ENCODE measurements at places on chromosomes 5 and 9.
A peak's percentile ranks its signal among the peaks of the same experiment; 100 is the strongest.

DNA sequence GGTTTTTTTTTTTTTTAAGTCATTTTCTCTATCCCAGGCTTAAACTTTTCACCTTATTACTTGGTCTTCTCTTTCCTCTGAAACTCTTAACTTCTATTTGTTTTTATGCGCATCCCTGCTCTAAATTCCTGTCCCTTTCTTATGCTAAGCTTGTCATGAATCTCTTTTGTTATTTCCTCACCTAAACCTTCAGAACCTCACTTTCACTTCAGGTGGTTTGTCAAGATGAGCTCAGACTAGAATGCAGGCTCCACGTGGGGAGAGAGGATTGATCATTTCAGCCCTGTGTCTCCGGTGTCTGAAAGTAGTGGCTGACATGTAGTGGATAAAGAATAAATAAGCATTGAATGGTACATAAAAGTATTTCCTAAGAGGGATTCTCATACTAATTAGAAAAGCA lies 63.6 kb downstream of the ANXA1 start:
- H3K4me3 ChIP-seq = no peak overlapping the region
- no peaks in the 10 kb centered on the region for H3K36me3 ChIP-seq
- H3K27me3 ChIP-seq = no peaks in the 10 kb centered on the region
- H3K4me1 ChIP-seq = no peaks in the 10 kb centered on the region

DNA sequence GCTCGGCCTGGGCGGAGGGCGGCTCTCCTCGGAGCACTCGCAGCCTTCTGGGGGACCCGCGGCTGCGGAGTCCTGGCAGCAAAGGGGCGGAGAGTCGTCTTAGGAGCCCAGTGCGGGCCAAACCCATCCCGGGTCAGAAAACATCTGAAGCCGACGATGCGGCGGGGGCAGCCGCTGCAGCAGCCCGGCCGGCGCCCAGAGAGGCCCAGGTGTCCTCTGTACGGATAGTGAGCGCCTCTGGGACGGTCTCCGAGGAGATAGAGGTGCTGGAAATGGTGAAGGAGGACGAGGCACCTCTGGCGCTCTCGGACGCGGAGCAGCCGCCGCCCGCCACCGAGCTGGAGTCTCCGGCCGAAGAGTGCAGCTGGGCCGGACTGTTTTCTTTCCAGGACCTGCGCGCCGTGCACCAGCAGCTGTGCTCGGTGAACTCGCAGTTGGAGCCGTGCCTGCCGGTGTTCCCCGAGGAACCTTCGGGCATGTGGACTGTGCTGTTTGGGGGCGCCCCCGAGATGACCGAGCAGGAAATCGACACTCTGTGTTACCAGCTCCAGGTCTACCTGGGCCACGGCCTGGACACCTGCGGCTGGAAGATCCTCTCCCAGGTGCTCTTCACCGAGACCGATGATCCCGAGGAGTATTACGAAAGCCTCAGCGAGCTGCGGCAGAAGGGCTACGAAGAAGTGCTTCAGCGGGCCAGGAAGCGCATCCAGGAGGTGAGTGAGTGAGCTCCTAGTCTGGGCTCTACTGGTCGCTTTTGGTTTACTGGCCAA lies 1.2 kb downstream of the JMY start:
- peaks cover 5% of the 10 kb centered on the region for H3K4me1 ChIP-seq
- peak overlapping the region; percentile 26 for H3K27ac ChIP-seq
- no peak for DNase-seq
- H3K27me3 ChIP-seq = peaks cover 16% of the 10 kb centered on the region

GRCh38 chr9:89154218-89154617 lies 24.4 kb downstream of the SHC3 start:
- no peaks in the 10 kb centered on the region for H3K4me1 ChIP-seq
- H3K4me3 ChIP-seq = no peak overlapping the region
- no peaks in the 10 kb centered on the region for H3K36me3 ChIP-seq
- H3K27ac ChIP-seq = no peak overlapping the region
- H3K27me3 ChIP-seq = no peaks in the 10 kb centered on the region

DNA sequence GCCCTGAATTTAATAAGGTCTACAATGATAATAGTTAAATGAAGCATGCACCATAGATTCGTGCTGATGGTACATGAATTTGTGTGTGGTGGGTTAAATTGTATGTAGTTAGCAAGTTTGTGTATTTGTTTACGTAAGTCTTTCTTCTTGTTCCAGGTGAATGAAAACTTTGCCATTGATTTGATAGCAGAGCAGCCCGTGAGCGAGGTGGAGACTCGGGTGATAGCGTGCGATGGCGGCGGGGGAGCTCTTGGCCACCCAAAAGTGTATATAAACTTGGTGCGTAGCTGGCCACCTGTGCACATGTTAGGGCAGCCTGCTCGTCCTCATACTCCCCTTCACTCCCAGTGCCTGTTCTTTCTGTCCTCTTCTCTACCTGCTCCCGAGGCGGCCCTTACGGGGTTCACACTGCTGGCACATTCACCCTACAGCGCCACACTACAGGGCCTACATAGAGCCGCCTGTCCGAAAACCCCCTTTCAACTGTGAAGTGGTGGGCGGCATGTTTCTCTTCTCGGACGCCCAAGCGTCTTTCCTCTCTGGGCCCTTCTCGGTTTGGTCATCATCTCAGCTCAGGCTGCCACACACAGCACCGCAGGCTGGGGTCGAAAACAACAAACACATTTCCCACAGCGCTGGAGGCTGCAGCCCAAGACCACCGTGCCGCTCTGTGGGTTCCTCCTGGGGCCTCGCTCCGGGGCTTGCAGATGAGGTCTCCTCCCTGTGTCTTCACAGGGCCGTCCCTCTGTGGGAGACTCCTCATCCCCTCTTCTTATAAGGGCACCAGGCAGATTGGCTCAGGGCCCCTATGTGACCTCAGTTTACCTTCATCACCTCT lies 13.2 kb downstream of the NDUFS6 start:
- H3K36me3 ChIP-seq = peaks cover 76% of the 10 kb centered on the region
- H3K4me1 ChIP-seq = no peaks in the 10 kb centered on the region
- no peak overlapping the region for H3K27ac ChIP-seq
- no peaks in the 10 kb centered on the region for H3K27me3 ChIP-seq
- no peak overlapping the region for H3K4me3 ChIP-seq

DNA sequence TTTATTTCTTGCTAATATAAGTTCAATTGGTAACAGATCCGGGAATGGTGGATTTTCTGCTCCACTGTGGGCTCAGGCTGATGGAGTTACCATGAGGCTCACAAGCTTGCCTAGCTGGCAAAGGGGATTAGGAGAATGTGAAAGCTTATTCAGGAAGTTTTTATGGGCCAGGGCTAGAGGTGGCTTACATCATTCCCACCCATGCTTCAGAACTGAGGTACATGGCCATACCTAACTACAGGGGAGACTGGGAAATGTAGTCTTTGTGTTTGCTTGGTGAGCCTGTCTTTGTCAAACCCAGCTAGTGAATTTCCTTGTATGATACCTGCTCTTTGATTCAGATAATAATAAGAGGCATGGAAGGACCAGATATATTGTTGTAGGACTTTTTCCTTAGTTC lies 105.9 kb upstream of the DHFR start:
- no peak for DNase-seq
- no peak overlapping the region for H3K27ac ChIP-seq
- no peak overlapping the region for H3K4me3 ChIP-seq
- no peaks in the 10 kb centered on the region for H3K27me3 ChIP-seq
- no peaks in the 10 kb centered on the region for H3K36me3 ChIP-seq

GRCh38 chr9:33125871-33126823 lies 41.0 kb downstream of the B4GALT1 start:
- H3K4me3 ChIP-seq = no peak overlapping the region
- no peak for DNase-seq
- H3K4me1 ChIP-seq = peaks cover 15% of the 10 kb centered on the region
- H3K27ac ChIP-seq = peak overlapping the region; percentile 5
- H3K36me3 ChIP-seq = peaks cover 55% of the 10 kb centered on the region

GRCh38 chr5:177336112-177336511 lies 15.4 kb downstream of the LMAN2 start:
- H3K27me3 ChIP-seq = no peaks in the 10 kb centered on the region
- no peak for DNase-seq
- H3K4me1 ChIP-seq = no peaks in the 10 kb centered on the region
- no peak overlapping the region for H3K27ac ChIP-seq

DNA sequence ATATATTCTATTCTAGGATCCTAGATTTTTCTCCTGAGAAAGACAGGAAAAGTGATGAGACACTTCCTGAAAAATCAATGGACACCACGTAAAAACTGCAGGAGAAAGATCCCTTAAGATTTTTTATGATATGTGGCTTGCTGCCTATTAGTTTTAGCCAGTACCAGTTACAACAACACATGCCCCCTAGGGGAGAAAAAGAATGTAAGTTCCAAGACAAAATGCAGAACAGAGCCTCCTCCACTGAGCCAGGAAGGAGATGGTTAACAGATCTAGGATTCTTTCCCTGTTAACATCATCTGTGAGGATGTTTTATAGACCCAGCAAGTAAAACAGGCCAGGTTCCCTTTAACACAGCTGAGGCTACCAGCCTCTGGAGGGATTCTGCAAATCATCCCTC lies 574.7 kb downstream of the TLE4 start:
- no peaks in the 10 kb centered on the region for H3K36me3 ChIP-seq
- no peak overlapping the region for H3K4me3 ChIP-seq
- no peak overlapping the region for H3K27ac ChIP-seq
- no peaks in the 10 kb centered on the region for H3K4me1 ChIP-seq
- no peaks in the 10 kb centered on the region for H3K27me3 ChIP-seq
- no peak for DNase-seq

- no peak overlapping the region for H3K4me3 ChIP-seq
- no peak overlapping the region for H3K27ac ChIP-seq
- H3K27me3 ChIP-seq = no peaks in the 10 kb centered on the region
- no peaks in the 10 kb centered on the region for H3K36me3 ChIP-seq
- no peaks in the 10 kb centered on the region for H3K4me1 ChIP-seq
Measured at GRCh38 chr9:14941501-14942405, 31.5 kb upstream of the FREM1 start.

DNA sequence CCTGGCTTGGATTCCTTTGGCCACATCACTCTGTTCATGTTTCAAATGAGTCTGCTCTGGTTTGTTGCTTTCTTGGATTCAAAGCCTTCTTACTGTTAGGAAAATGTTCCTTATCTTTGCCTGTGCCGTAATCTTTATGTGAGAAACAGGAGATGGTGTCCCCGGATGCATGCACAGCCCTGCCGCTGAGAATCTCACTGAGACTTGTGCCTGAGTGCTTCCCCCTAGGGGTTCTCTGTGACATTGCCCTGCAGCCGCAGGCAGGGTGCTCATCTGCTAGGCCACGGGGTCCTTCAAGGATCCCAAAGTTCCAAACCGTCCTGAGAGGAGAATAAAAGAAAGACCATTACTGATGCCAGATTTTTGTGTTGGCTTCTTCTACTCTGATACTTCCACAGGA lies 81.4 kb upstream of the ANKRD55 start:
- H3K36me3 ChIP-seq = no peaks in the 10 kb centered on the region
- H3K27ac ChIP-seq = no peak overlapping the region
- DNase-seq = no peak
- H3K4me3 ChIP-seq = no peak overlapping the region
- H3K27me3 ChIP-seq = no peaks in the 10 kb centered on the region

DNA sequence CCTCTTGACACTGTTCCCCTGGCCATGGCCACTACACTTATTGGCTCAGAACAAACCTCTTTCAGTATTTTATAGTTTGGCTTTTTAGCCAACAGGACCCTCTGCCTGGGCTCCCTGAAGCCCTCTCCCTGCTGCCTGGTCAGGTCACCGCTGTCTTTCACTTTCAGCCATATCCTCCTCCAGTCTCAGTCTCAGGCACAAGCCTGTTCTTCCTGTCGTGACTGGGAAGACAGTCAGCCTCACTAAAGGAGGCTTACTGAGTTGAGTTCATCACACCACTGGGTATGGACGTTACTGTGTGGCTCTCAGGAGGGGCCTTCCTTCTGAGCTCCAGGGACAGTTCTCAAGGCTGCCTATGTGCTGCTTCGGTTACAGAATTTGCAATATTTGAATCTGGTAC lies 2.0 kb downstream of the QSOX2 start:
- DNase-seq = no peak
- H3K4me1 ChIP-seq = peaks cover 17% of the 10 kb centered on the region
- H3K27me3 ChIP-seq = no peaks in the 10 kb centered on the region

DNA sequence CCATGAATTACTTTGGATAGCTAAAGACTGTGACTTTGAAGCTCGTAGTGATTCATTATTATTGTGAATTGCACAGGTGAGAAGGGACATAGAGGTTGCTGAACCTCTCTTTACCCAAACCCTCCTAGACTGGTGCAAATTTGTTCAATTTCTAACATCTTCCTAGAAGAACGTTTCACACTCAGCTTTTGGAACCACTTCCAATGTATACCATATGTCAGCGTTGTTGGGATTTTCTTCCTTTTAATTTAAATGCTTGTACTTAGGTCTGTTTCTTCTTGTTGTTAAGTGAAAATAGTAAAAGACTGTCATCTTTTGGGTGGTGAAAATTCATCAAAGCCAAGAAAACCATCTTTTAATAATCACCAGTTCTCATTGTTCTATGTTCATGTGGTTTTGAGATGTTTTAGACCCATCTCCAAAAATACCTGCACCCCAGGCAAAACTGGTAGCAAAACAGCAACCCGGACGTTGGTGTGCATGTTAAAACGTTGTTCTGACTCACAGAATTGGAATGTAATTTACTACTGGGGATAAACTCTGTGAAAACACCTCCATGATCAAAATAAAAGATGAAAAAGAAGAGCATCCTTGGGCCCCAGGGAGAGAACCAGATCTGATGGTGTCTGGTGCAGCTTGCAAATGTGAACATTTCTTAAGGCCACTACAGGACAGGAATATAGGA lies 238.3 kb downstream of the NPR3 start:
- H3K27me3 ChIP-seq = no peaks in the 10 kb centered on the region
- no peak for DNase-seq
- H3K4me3 ChIP-seq = no peak overlapping the region
- H3K27ac ChIP-seq = no peak overlapping the region
- no peaks in the 10 kb centered on the region for H3K36me3 ChIP-seq

- no peaks in the 10 kb centered on the region for H3K36me3 ChIP-seq
- no peaks in the 10 kb centered on the region for H3K4me1 ChIP-seq
- no peak for DNase-seq
Measured at GRCh38 chr5:151002250-151002649, 18.1 kb upstream of the GPX3 start.

All from thymus (tissue), 14 donors.